Fibroblast of skin of abdomen (primary cell): ENCODE measurements at places on chromosomes 1 and 21.
A peak's percentile ranks its signal among the peaks of the same experiment; 100 is the strongest.

GRCh38 chr1:220680085-220680687 is 10.0 kb upstream of the C1orf115 start:
- peak; percentile 18 for DNase-seq

GRCh38 chr1:233960386-233960785 is 55.9 kb downstream of the SLC35F3 start:
- DNase-seq: no peak

GRCh38 chr1:205030896-205031295 is 12.1 kb upstream of the CNTN2 start:
- DNase-seq: no peak

GRCh38 chr1:154843636-154844296 is 26.3 kb downstream of the KCNN3 start:
- no peak for DNase-seq

GRCh38 chr1:44853201-44853600 is 10.1 kb upstream of the PTCH2 start:
- no peak for DNase-seq

GRCh38 chr1:24027838-24028468 is 47.8 kb upstream of the SRSF10 start:
- peak; percentile 61 for DNase-seq

DNA sequence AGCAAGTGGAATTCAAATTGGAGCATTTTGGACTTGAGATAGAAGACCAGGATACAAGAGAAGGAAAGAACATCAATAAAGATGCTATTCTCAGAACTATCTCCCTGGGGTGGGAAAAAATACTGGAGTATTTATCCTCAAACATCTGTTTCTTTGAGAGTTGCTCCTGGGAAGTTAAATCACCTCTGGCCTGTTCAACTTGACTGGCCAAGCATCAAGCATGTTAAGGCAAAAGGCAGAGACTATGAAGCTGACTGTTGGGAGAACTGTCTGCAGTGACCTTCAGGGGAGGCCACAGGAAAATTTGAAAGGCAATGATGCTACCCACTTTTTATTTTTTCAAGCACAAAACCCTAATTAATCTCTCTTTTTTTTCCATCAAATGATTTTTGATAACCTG is 239.0 kb downstream of the NTNG1 start:
- DNase-seq: no peak

DNA sequence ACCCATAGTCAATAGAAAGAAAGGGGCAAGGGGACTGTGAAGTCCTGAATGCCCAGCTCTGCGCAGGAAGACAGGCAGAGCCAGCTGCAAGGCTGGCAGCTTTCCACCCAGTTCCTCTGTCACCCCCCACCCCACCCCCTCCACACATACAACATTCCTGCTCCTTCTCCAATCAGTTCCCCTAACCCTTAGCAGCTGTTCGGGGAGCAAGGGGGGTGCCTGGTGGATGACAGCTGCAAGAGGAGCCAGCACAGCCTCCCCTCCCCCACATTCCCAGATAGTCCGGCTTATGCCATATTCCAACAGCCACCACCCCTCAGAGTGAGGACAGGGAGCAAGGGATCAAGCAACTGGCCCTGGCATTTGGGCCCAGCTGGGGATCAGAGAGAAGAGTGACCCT is 9.7 kb downstream of the ARHGEF2 start:
- peak; percentile 81 for DNase-seq

GRCh38 chr1:168505006-168505405 is 38.8 kb downstream of the XCL2 start:
- DNase-seq: no peak

DNA sequence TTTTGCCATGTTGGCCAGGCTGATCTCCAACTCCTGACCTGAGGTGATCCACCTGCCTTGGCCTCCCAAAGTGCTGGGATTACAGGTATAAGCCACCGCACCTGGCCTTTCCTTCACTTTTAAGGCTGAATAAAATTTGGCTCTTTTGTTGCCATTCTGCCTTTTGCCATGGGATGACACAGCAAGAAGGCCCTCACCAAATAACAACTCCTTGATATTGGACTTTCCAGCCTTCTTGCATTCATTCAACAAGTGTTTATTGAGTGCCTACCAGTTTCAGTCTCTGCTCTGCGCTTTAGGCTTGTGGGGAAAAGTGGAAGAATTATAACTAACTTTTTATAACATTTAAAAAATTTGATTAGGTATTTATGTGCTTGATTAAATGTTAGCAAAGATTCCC is 1.9 kb upstream of the NVL start:
- DNase-seq: no peak

GRCh38 chr1:3890389-3891328 is 9.4 kb downstream of the C1orf174 start:
- no peak for DNase-seq

- DNase-seq: peak; percentile 60
Observed at GRCh38 chr1:89363196-89363595, 663 bp upstream of the GBP6 start.

GRCh38 chr1:35675773-35676172 is 34.4 kb upstream of the PSMB2 start:
- no peak for DNase-seq

DNA sequence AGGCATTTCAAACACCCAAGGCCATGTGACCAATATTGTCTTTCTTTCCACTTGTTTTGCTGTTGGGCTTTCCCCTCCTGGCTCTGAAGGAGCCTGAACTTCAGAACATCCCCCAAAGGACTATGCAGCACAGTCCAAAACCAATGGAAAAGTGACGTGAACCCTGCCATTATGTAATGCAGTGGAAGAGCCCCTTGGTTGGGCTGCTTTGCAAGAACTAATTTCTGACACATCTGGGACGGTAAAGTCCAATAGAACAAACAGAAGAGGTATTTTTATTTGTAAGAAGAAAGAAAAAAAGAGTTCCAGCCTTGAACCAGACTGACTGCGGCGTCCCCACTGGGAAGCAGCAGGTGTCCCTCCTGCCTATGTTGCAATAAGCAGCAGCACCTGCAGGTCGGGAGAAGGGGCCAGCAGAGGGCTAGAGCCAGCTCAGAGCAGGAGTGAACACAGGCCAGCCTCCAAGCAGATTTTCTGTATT is 116.7 kb downstream of the CDC7 start:
- DNase-seq: no peak

DNA sequence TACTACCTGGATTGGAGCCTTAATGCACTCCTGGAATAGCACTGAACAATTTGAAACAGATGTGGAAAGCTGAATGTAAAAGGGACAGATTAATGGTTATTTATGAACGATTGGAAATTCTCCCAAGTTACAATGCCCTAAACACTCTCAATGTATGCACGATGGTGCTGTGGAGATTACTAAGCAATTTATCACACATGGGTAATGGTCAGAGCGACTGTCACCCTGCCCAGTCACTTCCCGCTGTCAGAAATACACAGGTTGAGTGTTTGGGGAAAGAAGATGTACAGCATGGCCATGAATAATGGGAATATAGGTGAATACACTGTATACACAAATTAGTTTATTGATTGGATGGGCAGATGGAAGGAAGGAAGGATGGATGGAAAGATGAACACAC is 342.4 kb downstream of the VAV3 start:
- no peak for DNase-seq

DNA sequence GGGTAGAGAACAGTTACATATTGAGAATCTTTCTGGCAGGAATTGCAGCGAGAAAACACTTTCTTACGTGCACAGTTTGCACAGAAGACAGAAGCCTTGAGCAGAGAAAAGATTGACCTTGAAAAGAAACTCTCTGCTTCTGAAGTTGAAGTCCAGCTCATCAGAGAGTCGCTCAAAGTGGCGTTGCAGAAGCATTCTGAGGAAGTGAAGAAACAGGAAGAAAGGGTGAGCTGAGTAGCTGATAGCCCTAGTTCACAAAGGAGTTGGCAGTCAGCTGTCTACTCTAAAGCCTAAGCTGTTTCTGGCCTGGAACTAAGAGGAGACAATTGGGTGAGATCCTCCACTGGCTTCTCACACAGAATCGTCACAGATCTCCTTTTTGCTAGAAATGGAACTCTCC is 20.3 kb upstream of the SH3BGRL3 start:
- no peak for DNase-seq

- DNase-seq: peak; percentile 74
Observed at GRCh38 chr1:223819730-223820514, 25.8 kb downstream of the TP53BP2 start.

DNA sequence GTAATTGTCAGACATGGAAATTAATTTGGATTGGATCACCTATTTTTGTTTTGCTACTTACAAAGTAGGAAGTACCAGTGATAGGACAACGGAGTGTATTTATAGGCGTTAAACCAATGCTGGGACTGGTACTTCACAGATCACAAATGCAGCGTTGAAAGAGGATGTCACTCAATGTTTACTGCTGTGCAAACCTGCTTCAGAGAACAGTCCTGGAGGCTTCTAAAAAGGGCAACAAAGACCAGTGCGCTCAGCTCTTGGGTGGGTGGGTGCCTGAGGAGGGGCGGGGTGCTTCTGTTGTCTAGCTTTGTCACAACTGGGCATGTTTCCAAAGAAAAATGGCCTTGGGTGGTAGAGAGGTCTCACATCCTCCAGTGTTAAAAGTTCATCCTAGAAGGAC is 2.1 kb downstream of the C1orf21 start:
- DNase-seq: no peak

DNA sequence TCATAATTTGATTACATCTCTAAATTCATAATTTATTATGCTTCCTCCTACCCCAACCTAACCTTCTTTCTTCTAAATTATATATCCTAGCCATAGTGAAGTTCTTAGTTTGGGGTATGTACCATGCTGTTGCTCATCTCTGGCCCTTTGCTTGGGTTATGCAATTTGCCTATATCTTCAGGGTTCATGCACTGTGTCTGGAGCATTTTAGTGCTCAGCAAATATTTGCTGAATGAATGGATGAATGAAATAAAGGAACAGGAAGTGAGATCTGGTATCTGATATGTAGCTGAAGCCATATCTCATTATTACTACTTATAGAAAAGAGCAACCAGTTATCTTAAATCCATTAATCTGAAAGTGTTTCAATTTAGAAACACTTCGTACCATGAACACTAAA is 137.6 kb downstream of the GPATCH2 start:
- DNase-seq: peak; percentile 14

DNA sequence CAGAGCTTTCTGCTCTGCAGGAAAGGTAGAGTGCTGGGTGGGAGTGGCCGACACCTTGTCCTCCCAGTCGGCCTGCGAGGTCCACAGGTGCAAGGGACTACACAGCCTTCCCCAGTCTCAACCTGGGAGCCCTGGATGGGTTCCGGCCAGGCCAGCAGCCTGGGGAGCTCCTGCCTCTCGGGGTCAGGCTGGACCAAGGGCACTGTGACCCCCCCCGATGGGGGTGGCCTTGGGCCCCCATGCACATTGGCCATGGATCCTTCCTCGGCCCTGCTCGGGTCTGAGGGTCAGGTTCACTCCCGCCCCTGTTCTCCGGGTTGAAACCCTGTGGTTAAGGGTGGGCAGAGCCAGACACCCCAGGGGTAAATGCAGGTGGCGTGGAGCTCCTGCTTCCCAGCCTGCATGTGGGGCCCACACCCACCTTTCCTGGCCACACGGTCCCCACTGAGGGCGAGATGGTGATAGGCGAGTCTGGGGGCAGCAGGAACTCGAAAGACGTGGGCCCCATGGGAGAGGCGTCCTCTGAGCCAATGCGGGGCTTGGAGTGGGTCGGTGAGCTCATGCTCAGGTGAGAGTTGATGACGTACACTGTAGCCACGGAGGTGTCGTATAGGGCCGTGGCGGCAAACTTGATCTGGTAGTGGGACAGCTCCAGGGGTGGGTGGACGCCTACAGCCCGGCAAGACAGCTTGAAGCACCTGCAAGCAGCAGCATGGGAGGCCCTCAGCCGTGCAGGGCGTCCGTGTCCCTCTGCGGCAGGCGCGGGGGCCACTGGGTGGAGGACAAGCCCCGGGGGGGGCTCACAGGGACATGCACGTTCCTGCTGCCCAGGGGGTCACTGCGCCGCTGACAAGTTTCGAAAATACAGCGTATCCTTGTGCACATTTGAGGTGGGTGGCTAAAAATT is 10.8 kb upstream of the TMEM52 start:
- no peak for DNase-seq

GRCh38 chr1:24605534-24606295 is 37.4 kb upstream of the SRRM1 start:
- DNase-seq: no peak

GRCh38 chr1:231162970-231163829 is 1.3 kb downstream of the TRIM67 start:
- DNase-seq: no peak

DNA sequence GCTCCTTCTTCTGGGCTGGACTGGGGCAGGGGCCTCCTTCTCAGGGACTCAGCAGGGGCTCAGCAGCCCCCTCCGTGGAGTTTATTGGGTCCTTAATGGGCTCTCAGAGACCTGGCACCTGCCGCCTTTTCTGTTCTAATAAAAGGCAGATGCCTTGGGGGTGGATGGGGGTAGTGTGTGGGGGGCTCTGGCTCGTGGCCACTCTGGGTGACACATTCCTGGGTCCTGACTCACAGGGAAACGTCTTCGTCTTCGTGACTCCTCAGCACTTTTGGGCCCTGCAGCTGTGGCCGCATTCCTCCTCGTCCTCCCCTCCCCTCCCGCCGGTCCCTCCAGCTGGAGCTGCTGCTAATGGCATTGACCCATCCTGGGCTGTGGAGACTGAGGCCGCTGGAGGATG is 107.8 kb upstream of the WNT4 start:
- peak; percentile 27 for DNase-seq

- DNase-seq: no peak
Observed at GRCh38 chr1:201126832-201127754, at the start of gene ASCL5. Gene ASCL5, minus strand, starts transcription at chr1:201127184. Its CDS starts 11,812 bp downstream, at chr1:201115372.

- no peak for DNase-seq
Observed at GRCh38 chr1:172630056-172630818, 28.7 kb upstream of the FASLG start.

- peak; percentile 31 for DNase-seq
Observed at GRCh38 chr1:99613716-99614115, 32.2 kb upstream of the PALMD start.

DNA sequence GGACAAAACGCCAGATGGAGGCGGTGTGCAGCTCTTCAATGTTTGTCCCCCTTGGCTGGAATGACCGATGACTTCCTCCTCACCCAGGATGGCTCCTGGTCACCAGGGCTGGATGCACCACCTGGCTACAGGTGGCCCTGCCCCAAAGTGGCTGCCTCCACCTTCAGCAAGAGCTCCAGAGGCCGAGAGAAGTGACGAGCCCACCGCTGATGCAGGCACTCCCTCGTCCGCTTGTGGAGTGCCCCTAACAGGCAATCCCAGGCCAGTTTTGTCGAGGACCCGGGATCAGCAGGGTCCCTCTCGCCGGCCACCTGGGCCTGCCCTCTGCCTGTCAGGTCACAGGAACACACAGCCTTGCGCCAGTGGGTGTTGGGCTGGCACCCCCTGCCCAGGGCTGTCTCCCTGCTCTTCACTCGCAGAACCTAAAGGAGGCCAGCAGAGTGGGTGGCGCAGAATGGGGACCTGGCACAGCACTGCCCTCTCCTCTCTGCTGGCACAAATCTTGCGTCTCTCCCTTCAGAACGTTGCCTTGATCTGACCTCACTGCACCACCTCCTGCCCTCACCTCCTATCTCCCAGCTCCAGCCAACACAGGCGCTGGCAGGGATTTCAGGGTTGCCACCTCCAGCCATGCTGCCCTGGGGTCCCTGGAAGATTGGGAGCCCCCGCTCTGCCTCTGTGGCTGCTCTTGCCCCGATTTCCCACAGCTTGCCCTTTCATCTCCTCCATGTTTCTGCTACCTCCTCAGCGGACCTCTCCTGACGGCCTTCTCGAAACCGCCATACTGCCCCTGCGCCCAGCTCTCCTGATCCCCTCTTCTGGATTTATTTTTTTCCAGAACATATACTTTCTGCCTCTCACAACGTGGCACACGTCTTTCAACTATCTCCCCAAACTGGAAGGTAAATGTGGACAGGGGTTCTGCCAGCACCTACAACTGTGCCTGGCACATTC is 38.6 kb downstream of the SLC45A1 start:
- DNase-seq: no peak

GRCh38 chr1:8238141-8239038 is 79.5 kb upstream of the SLC45A1 start:
- DNase-seq: peak; percentile 92
